ENCODE measurements at places on chromosomes 12 and 14. TPM values are rescaled to one million over a fixed set of nuclear protein-coding genes. Genes with fewer than 3 reads are reported as not detected.

- DNase-seq = no peak
Measured at GRCh38 chr12:53102883-53103807, at the start of gene SOAT2. Gene SOAT2, plus strand, starts transcription at chr12:53103486. Its CDS starts 92 bp downstream, at chr12:53103578.

GRCh38 chr14:23610090-23610814 lies 25.9 kb upstream of the DHRS2 start:
- DNase-seq = no peak

DNA sequence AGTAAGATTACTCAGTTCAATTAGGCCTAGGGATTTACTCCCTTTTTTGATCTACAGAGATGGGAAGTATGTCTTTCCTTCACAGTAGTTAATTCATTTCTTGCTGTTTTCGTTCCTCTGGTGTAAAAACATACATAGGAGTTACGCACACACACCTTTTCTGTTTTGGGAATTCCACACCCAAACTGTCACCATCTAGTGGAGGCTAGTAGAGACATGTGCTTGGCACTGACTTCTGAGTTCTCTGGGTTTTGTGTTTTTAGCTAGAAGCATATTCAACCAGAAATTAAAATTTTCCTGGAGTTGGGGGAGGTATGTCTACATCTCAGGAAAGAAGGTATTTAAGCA lies 1.4 kb downstream of the SUSD6 start:
- DNase-seq = no peak

DNA sequence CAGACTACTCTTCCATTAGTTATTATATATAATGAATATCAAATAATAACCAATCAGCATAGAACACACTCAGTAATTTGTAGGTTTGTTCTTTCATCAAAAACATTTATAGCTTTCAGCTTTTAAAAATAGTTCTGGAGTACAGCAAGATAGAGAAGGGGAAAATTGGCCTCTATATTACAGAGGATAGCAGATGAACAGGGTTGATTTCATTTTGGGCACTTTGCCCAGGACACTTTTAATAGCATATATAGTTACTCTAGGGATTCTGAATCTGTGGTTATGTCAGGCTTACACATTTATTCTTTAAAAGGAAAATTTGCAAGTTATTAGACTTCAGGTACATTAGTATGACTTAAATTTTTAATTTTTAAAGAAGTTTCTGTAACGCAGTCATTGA lies 52.6 kb downstream of the IFT81 start:
- DNase-seq = no peak

DNA sequence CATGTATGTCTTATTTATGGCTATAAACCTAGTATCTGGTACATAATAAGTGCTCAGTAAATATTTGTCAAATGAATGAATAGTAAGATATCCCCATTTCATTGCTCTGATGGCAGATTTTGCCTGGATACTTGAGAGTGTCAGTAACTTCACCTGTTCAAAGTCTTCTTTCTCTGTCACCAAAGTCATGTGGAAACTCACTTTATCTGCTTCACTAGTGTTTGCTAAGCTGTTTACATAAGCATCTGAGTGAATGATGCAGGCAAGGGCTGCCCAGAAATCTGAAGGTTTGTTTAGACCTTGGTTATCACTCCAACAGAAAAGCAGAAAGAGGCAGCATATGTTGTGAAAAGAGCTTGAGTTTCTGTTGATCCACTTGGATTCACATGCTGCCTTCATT lies 4.3 kb downstream of the OR4E1 start:
- DNase-seq = no peak

DNA sequence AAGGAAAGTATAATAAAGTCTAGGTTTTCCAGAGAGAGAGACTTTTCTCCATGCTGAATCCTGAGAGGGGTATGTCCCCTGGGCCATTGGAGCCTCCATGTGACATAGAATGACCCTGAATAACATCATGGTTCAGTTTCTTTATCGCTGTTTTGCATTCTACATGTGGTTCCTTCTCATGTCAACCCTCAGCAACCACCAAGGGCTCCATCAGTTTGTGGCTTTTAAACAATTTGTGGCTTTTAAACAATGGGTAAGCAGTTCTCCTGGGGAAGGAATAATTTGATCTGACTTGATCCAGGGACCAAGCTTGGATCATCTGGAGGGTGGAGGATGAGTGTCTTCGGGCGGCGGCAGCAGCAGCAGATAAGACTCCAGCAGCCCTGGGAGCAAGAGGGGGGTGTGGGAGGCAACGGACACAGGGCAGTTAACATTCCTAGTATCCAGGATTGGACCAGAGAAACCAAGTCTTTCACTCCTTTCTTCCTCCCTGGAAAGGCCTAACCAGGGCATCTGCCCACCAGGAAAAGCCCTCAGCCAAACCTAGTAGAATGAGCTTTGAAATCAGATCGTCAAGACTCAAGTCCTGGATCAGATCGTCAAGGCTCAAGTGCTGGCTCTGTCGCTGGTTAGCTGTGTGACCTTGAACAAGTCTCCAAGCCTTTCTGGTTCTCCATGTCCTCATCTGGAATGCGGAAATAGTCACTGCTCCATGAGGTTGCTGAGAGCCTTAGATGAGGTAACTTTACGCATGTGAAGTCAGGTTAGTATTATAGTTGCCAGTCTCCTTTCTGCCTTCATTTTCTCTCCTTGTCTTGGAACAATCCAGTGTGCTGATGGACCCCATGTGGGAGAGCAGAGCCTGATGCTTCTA lies 27.8 kb upstream of the FAM222A start:
- DNase-seq = no peak

Gene IQSEC3
- total RNA-seq = 1.3 TPM

Gene JKAMP
- total RNA-seq = 27.8 TPM
